ENCODE measurements at places on chromosomes 6 and 20.

GRCh38 chr6:98787961-98788360 lies 46.4 kb upstream of the POU3F2 start:
- DNase-seq, result no peak

DNA sequence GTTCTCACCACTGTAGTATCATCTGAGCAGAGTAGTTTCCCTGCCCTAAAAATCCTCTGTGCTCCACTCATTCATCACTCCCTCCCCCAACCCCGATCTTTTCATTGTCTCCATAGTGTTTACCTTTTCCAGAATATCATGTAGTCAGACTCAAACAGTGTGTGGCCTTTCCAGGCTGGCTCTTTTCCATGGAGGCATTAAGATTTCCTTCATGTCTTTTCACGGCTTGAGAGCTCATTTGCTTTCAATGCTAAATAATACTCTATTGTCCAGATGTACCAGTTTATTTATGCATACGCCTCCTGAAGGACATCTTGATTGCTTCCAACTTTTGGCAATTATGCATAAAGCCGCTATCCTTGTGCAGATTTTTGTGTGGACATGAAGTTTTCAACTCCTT lies 235.8 kb downstream of the PHACTR1 start:
- no peak for DNase-seq

DNA sequence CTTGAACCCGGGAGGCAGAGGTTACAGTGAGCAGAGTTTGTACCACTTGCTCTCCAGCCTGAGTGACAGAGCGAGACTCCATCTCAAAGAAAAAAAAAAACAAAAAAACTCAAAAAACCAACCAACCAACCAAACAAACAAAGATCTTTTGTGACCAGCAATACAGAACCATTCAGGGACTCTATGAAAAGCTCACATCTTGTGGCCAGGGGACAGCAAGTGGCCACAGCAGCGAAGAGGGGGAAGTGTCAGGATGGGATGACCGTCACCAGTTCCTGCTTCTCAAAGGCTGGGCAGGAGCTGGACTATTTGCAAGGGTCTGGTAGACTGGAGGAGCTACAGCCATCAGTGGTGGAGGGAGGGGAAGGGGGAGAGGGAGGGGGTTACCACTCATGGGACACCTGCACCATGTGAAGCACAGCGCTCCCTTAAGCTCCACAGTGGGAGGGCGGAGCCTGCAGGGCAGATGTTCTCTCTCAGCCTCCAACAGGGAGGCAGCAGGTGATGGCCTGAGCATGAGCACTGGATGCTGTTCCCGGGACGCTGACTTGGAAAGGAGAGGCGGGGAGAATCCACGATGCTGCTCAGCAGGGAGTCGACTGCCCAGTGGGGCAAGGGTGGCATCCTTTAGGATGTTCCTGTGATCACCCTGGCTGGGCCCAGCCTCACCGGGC lies 19.7 kb upstream of the ULBP3 start:
- DNase-seq, result no peak

- DNase-seq, result no peak
Measured at GRCh38 chr20:37528446-37529213, 954 bp upstream of the BLCAP start.

- DNase-seq, result no peak
Measured at GRCh38 chr6:3506200-3506599, 49.4 kb upstream of the SLC22A23 start.

DNA sequence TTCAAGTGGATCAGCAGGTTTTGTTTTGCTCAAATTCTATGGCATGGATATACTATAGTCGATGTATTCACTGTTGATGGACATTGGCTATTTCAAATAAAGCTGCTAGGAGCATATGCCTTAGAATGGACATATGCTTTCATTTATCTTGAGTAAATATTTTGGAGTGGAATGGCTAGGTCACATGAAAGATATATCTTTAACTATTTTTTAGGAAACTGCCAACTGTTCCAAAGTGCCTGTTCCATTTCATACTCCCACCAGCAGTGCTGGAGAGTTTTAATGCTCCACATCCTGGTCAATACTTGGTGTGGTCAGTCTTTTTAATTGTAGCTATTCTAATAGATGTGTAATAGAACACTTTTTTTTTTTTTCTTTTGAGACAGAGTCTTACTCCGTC lies 81.1 kb upstream of the PIM1 start:
- DNase-seq, result no peak

Measured in heart right ventricle (tissue), 16 donors.